Mesenteric fat pad (tissue), 1 donor: ENCODE measurements at places on chromosomes 5 and 9. TPM values are rescaled to one million over a fixed set of nuclear protein-coding genes. Genes with fewer than 3 reads are reported as not detected.

The BSPRY gene
- total RNA-seq, result 0.19 TPM

- DNase-seq, result no peak
These were observed 56.5 kb downstream of the ANKRD33B start for GRCh38 chr5:10620346-10620745.

The SPINK6 gene
- not detected for total RNA-seq

The C9orf153 gene
- 0.55 TPM for total RNA-seq

The ERCC8 gene
- 8.0 TPM for total RNA-seq
